Mucosa of descending colon (tissue), 3 donors: ENCODE measurements at places on chromosomes 3 and 15. TPM values are rescaled to one million over a fixed set of nuclear protein-coding genes. Genes with fewer than 3 reads are reported as not detected.

The MAP6D1 gene
- total RNA-seq = 1.2 TPM

- no peak for DNase-seq
Observed at GRCh38 chr15:44029940-44030568, 165.0 kb downstream of the FRMD5 start.

GRCh38 chr3:40216471-40216870 is 93.0 kb upstream of the EIF1B start:
- no peak for DNase-seq

DNA sequence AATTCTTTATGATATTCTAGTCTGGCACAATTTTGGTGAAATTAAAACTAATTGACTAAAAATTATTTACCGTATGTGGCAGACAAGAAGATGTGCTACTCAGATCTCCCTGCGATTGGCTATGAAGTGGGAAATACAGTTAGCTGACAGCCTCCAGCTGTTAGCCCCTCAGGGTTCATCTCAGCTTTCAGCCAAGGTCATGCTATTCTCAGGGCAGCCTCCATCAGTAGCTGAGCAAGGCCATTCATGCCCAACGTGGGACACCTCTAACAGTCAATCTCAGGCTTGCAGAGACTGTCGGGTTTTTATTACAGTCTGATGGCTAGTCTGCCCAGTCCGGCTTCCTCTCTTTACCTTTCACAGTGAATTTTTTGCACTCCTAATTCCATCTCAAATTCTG is 6.7 kb downstream of the PARP9 start:
- no peak for DNase-seq

DNA sequence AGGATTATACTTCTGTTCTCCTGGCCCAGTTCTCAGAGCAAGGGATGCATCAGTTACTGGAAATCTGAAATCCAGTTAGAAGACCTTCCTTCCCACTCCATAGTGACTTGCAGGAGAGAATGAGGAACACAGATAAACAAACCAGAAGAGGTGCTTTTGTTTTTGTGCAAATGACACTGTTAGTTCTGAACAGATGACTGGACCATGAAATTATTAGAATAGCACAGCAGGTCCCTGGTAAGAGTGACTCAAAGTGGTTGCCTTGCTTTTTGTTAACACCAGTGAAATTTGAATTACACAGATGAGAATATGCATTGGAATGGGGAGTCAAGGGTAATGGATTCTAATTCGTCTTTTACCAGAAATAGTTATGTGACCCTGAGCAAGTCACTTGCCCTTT is 30.4 kb upstream of the LRIG1 start:
- no peak for DNase-seq

- no peak for DNase-seq
Observed at GRCh38 chr15:92595506-92596381, 59.8 kb downstream of the FAM174B start.

DNA sequence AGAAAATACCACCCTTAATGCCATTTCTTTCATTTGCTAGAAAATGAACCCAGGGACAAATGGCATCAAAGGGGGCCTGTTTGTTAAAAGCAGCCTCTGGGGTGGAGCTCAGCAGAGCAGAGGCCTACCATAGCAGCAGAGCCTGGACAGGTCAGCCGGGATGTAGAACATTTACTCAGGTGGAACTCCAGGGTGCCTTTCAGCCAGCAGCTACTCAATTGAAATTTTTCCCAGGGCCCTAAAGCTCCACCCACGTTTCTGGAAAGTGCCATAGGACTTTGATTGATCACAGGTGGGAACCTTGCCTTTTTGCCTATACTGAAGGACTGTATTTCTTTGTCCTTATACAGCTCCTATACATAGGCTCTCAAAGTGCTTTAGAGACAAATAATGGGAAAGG is 74.5 kb upstream of the C15orf61 start:
- DNase-seq = no peak

DNA sequence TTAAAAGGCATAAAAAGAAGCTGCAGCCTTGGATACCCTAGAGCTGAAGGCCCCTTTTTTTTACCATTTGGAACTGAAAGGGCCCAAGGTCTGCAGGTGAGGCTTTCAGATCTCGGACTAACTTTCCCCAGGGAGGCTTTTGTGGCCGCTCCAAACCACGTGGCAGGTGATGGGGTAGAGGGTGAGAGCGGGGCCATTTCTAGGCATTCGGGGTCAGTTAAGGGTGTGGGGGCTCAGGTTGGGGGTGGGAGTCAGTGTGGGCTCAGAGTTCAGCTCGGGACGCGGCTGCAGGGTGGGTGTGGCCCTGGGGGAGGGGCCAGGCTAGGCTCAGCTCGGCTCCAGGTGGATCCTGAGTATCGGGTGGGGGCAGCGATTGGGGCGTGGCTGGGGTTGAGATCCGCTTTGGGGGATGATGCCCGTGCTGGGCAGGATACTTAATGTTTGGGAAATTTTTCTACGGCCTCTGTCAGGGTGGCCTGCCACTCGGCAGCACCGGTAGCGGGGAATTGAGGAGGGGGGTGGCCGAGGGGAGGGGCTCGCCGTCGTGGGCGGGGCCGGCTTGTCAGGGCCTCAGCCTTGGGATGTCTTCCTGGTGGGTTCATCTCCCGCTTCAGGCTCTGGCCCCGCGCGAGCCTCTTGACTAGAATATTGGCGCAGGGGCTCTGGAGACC is 2.5 kb downstream of the KLF13 start:
- peak; percentile 85 for DNase-seq

DNA sequence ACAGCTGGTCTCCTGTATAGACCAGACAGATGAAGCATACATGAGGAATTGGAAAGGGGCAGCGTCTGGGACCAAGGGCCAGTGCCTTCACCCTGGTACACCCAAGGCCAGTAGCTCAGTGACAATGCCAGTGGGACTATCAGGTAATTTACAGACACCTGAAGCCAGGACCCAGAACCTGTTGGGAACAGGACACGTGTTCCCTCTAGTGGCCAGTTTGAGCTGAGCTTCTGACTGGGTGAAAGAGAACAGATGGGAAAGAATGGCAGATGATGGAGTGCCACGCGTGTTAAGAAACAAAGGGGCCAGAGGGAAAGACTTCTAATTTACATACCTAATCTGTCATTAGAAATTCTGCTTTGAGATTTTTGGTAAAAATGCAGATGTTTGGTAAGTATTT is 5.1 kb upstream of the SLC25A38 start:
- DNase-seq = peak; percentile 62
